Caki2 (cell line): ENCODE measurements at places on chromosomes 12 and 14. TPM values are rescaled to one million over a fixed set of nuclear protein-coding genes. Genes with fewer than 3 reads are reported as not detected.
A peak's percentile ranks its signal among the peaks of the same experiment; 100 is the strongest.

GRCh38 chr12:94133964-94134795 lies 14.2 kb upstream of the PLXNC1 start:
- DNase-seq, result peak; percentile 47

GRCh38 chr12:62724947-62725451 lies 210.0 kb downstream of the PPM1H start:
- peak; percentile 92 for DNase-seq

GRCh38 chr14:68865542-68865941 lies 72.7 kb upstream of the ZFP36L1 start:
- DNase-seq, result no peak

PRICKLE1 gene
- 9.5 and 10.7 TPM in 2 replicates for total RNA-seq

DNA sequence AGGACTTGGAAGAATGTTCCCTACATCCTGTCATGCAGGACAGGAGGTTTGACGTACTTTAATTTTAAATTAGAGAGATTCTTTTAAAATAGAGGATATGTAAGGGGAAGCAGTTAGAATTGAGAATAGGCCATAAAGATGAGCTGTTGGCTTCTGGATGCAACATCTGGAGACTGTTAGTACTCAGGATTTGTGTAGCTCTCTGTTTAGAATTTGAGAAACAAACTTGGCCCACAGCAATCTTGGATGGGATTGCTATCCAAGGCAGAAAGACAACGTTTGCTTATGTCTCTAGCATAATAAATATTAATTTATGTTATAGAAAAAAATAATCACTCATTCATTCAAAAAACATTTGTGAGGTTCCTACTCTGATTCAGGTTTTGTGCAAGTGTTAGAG lies 398.4 kb upstream of the NOVA1 start:
- DNase-seq, result no peak

DNA sequence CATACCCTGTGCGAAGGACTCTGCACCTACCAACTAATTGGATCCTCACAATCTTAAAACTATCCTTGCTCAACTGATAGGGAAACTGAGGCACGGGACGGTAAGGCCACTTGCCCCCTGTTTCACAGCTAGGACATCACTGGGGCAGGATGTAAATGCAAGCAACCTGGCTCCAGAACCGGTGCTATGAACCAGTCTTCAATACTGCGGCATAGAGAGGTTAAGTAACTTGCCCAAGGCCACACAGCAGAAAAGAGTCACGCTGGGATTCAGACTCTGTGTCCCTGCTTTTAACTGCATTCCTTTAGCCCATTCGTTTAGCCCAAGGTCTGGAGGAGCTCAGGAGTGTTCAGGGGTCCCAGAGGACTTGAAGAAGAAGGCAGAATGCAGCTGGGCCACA lies 76.1 kb downstream of the NCOR2 start:
- DNase-seq, result no peak

RIMKLB gene
- 12.4 and 12.6 TPM in 2 replicates for total RNA-seq
